Adipocyte (in vitro differentiated cells): ENCODE measurements at places on chromosomes 11 and 22.

- DNase-seq: no peak
Observed at GRCh38 chr22:40624770-40625169, 11.7 kb downstream of the MRTFA start.

GRCh38 chr11:45158210-45158731 is 11.8 kb downstream of the PRDM11 start:
- DNase-seq: peak; percentile 69

DNA sequence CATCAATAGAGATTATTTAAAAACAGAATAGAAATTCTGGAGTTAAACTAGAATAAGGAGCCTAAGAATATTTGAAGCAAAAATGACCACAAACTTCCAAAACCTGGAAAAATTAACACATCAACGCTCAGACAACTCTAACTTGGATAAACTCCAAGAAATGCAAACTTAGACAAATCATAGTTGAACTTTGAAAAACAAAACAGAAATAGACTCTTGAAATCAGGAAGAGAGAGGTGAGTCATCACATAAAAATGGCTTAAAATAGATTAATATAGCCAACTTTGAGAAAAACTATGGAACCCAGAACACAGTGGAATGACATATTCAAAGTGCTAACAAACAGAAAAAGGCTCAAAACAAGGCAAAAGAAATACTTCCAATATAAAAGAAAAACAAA is 974.2 kb downstream of the JRKL start:
- peak; percentile 56 for DNase-seq

DNA sequence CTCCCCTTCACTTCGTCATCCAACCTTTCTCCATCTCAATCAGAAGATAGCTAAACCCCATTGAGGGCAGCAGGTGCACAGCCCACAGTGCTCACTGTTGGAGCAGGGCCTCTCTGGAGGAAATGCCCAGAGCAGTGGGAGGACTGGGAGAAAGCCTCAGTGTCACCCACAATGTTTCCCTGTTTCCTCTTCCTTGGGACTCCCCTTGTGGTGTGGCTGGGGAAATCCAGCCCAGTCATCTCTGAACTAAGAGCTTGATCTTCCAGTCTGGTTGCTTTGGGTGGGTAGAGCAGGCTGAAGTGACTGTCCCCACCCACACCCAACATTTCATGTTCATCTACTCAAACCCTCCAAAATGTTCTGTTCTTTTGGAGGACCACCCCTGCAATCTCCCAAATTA is 29.8 kb upstream of the EED start:
- DNase-seq: no peak

GRCh38 chr11:108647701-108648527 is 17.0 kb upstream of the DDX10 start:
- DNase-seq: peak; percentile 92

GRCh38 chr11:96218006-96218405 is 125.0 kb downstream of the MAML2 start:
- DNase-seq: no peak

DNA sequence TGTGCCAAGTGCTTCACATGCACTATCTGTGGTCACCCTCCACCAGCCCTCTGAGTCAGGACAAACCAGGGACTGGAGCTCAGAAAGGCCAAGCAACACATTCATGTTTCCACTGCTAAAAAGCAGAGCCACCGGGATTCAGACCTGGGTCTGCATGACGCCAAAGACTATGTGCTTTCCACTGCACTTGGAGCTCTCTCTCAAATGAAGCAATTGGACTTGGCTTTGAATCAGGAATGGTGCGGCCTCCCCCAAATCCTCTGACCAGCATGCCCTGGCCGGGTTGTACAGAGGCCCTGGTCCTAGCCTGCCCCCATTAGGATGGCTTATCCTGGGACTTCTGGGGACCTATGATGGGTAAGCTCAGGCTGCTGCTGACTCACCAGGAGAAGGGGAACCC is 80.7 kb downstream of the PKNOX2 start:
- no peak for DNase-seq

- DNase-seq: no peak
Observed at GRCh38 chr11:61580271-61580888, 496 bp downstream of the SYT7 start.

DNA sequence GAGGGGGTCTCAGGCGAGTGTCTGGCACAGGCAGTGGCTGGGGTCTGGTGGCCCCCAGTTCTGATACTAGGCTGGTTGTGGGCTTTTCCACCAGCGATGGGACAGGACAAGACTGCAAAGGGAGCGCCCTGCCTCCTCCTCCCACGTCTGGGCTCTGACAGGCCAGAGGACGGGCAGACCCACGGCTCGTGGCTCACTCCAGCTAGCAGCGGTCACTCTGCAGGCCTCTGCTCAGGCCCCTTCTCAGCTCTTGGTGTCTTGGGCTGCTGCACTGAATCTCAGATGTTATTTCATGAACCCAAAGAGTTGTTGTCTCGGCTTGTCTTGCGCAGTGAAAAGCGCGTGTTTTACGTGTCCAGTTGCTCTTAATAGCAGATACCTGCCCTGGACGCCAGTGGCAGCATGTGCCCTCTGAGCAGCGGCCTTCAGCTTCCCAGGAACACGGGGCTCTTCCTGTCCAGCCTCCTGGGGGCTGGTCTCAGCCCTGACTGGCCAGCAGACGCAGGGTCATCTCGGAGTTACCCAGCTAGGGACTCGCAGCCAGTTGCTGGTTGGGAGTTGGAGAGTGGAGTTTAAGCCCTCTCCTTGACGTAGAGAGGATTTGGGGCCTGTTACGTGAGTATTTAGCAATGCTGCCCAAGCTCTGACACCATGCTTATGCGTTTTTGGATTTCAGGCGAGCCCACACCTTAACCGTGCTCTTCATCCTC is 9.6 kb downstream of the PTDSS2 start:
- no peak for DNase-seq

- no peak for DNase-seq
Observed at GRCh38 chr11:2484576-2485125, 39.8 kb downstream of the KCNQ1 start.

DNA sequence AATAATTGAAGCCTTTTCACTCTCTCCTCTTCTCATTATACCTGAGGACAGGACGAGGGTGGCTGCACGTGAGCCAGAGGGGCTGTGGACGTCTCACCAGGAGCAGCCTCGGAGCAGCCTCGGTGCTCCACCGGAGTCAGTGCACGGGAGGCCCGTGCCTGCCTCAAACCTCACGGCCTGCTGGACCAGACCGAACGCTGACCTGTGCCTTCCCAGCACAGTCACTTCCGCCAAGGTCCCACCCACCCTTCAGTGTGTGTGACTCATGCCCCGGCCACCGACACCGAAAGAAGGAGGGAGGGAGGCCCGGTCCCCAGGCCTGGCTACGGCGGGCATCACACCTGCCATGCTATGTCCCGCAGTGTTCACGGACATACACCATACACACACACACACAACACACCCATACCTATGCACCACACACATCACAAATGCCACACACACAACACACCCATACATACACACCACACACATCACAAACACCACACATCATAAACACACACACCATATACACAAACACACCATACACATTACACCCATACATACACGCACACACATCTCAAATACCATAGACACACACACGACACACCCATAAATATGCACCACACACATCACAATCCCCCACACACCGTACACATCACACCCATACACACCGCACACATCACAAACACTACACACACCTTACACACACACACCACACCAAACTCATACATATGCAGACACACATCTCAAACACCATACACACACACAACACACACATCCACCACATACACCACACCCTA is 1506.5 kb downstream of the TBC1D22A start:
- DNase-seq: no peak

- DNase-seq: peak; percentile 78
Observed at GRCh38 chr11:94731880-94732601, 36.1 kb upstream of the AMOTL1 start.

DNA sequence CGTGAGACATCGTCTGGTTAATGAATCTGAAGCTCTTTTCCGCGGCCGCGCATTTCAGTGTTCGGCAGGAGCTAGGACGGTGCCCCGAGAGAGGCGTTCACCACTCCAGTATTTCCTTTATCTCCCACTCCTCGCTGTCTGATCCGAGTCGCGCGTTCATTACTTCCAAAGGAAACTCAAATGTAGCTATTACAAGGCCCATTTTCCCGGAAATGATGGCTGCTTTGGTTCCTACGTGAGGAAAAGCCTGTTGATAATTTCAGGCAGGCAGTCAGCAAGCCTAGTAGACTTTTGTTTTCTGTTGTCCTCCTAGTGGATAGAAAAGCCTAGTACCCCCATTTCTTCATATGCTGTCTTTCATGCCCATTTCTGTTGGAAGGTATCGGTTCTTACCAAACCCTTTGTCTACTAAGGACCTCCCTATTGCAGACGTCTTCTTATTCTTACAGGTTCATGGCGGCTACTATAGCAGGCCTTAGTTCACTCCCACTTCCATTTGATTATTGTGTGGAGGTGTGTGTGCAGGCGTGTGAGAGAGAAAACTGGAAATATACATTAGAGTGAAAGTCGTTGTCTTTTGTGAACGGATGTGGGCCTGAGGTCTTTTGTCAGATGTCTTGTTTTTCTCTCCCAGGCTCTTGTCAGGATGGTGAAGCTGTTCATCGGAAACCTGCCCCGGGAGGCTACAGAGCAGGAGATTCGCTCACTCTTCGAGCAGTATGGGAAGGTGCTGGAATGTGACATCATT is 737 bp downstream of the RBM4 start:
- DNase-seq: peak; percentile 72

- DNase-seq: no peak
Observed at GRCh38 chr11:84012171-84012826, 726.1 kb upstream of the CCDC90B start.

DNA sequence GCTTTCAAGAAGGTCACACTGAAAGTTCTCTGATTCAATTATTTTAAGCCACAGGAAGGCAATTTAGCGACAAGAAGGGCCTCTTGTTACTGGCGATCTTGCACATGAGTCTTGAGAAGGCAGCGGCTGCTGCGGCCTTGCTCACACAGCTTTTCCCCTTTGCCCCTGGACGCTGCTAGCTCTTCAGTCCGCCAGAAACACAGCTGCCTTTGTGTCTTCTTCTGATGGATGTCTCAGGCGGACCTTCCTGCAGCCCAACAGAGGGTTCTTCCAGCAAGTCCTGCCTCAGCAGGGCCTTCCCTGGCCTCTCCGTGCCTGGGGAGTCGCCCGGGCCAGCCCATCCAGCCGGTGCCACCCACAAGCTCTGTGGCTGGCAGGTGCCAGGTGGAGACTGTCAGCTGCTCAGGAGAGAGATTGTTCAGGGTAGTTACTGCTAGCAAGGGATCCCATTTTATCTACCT is 59.4 kb downstream of the PKNOX2 start:
- no peak for DNase-seq

DNA sequence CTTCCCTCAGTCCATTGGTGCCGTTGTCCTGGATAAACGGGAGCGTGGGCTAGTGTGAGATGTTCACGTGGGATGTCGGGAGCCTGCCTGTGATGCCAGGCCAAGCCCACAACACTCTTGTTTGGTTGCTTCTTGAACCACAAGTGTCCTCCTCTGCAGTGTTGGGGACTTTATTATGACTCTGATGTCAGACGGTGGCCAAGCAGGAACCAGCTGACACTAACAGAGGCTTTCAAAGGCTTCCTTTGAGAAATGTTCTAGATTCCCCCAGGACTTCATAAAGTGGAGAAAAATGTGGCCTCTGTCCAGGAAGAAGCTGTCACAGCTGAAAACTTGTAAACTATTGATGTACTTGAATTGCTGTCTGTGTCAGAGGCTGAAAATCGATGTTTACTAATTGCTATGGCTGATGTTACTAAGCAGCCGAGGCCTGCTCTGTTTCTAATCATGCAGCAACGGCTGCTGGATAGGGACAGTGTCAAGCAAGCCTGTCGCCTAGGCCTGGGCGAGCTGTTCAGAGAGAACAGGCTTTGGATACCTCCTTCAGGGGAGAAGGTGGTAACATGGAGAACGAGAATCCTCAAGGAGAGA is 131.7 kb downstream of the TBC1D22A start:
- DNase-seq: no peak

- no peak for DNase-seq
Observed at GRCh38 chr11:14304601-14305000, 54.4 kb downstream of the RRAS2 start.

- DNase-seq: peak; percentile 86
Observed at GRCh38 chr22:29154364-29155048, 51.2 kb upstream of the EMID1 start.

- DNase-seq: no peak
Observed at GRCh38 chr11:100731471-100731870, 44.4 kb downstream of the ARHGAP42 start.
